ENCODE measurements at places on chromosomes 3 and 15.

DNA sequence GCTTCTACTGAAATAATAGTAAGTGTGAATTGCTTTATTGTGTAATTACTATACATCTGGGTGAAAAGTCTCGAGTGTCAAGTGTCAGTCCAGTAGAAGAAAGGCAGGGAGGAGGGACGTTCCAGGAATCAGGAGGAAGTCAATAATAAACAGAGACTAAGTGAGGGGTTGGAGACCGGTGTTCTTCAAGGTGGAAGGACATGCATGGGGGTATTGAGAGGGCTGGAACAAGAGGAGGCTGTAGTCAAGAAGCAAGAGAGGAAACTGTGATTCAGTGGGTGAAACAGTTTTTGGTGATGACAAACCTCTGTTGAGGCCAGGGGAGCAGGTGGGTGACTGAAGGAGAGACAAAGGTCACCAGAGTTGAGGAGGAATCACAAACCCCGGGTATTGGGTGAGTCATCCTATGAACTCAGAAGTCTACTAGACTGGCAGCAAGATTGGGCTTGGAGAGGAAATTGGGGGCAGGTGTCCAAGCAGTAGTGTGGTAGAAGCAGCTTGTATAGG is 11.6 kb upstream of the SCAMP5 start:
- no peak for DNase-seq

DNA sequence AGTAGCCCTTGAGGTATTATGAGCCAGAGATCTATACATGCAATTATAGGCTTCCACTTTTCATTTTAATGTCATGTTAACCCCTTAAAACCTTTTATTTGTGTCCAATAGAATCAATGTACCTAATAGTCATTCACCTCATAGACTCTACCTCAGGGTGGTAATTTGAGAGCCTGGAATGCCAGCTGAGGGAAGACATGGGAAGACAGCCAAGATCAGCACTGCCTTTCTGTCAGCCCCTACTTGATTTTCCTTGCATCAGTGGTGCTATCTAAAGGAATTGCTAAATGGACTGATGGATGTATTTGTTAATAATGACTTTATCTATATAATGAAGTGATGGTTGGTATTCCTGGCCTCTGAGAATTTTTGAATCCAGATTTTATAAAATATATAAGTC is 113.3 kb upstream of the GBE1 start:
- DNase-seq: no peak

GRCh38 chr15:99436542-99437314 is 129.1 kb upstream of the MEF2A start:
- DNase-seq: no peak

GRCh38 chr15:94205366-94205765 is 26.0 kb upstream of the MCTP2 start:
- DNase-seq: no peak

- DNase-seq: no peak
Observed at GRCh38 chr15:67383899-67384298, 129.3 kb downstream of the IQCH start.
